ENCODE measurements at places on chromosomes 2 and 18. TPM values are rescaled to one million over a fixed set of nuclear protein-coding genes. Genes with fewer than 3 reads are reported as not detected.

C2orf72 gene
- total RNA-seq, result 0.84 TPM

DNA sequence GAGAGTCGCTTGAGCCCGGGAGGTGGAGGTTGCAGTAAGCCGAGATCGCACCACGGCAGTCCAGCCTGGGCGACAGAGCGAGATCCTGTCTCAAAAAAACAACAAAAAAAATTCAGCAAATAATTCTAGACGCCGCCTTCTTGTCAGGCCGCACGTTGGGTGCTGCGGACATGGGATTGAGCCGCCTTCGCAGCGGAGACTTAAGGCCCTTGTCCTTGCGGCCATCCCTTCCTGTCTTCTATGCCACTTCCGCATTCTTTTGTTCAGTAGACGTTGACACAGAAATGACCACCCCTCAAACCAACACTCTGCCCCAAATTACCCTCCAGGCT, 15.8 kb downstream of the PTPN18 start:
- peak overlapping the region; percentile 86 for H3K4me3 ChIP-seq
- H3K36me3 ChIP-seq, result peaks cover 4% of the 10 kb centered on the region
- peak overlapping the region; percentile 56 for H3K27ac ChIP-seq
- peak; percentile 29 for DNase-seq
- H3K27me3 ChIP-seq, result no peaks in the 10 kb centered on the region
- peaks cover 26% of the 10 kb centered on the region for H3K4me1 ChIP-seq

ZSWIM2 gene
- not detected for total RNA-seq

GRCh38 chr18:8904316-8904715, 198.2 kb upstream of the NDUFV2 start:
- no peak for DNase-seq
- H3K27ac ChIP-seq, result no peak overlapping the region
- no peaks in the 10 kb centered on the region for H3K36me3 ChIP-seq
- no peak overlapping the region for H3K4me3 ChIP-seq
- no peaks in the 10 kb centered on the region for H3K4me1 ChIP-seq

LRRC30 gene
- total RNA-seq, result not detected
